ENCODE measurements at places on chromosomes 11 and 22.

- DNase-seq, result peak; percentile 20
Observed at GRCh38 chr11:31240340-31240904, 129.1 kb downstream of the DCDC1 start.

- no peak for DNase-seq
Observed at GRCh38 chr11:4991060-4991459, 3.6 kb upstream of the OR51L1 start.

GRCh38 chr11:22508665-22509064 is 117.0 kb downstream of the FANCF start:
- no peak for DNase-seq

- DNase-seq, result peak; percentile 44
Observed at GRCh38 chr11:32210556-32210955, 119.7 kb downstream of the RCN1 start.

DNA sequence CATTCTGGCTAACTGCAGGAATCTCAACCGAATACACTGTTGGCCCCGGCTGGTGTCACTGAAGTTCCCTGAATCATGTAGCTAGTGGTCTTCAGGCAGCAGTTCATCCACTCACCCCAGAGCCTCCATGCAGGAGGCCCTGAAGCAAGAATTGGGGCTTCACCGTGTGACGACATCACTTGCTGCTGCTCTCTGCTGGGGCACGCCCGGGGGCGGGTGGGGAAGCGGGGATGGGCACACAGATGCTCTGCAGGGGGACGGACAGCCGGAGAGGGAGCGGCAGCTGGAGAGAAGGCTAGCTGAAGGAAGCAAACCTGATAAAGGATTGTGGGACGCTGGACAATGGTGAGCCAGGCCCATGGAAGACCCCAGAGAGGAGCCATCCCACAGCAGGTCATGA is 17.0 kb downstream of the B3GAT1 start:
- DNase-seq, result no peak

DNA sequence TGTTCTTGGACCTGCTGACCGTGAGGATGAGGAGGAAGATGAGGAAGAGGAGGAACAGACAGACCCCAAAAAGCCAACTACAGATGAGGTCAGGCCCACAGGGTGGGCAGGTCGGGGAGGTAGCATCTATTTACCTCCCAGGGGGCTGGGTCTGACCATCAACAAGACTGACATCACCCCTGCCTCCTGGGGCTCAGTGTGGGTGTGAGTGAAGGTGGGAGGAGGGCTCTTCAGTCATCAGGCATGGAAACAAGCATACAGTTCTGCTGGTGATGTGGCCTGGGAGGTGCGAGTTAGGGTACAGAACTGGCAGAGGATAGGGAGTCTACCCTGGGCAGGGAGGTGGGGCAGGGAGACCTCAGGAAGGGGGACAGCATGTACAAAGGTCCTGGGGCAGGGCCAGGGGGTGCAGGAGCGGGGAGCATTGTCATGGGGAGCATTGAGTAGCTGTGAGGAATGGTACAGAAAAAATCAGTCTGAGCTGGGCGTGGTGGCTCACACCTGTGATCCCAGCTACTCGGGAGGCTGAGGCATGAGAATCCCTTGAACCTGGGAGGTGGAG is 8.9 kb downstream of the PLCB3 start:
- DNase-seq, result no peak

DNA sequence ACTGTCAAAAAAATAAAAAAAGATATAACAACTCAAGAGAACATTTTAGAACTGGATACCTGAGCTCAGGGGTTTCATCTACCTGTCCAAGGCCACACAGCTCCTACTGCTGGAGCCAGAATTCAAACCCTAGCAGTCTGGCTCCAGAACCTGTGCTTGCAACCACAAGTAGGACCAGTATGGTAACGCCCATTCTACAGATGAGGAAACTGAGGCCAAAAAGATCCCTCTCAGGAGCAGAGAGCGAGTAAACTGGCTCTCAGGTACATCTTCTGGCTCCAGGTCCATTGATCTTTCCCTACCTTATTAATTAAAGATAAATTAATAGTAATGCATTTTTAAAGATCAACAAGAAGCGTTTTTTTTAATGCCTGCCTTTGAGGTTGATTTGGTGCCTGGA is 19.2 kb downstream of the P2RX3 start:
- no peak for DNase-seq

- DNase-seq, result no peak
Observed at GRCh38 chr11:68776442-68777235, 25.3 kb upstream of the TESMIN start.

DNA sequence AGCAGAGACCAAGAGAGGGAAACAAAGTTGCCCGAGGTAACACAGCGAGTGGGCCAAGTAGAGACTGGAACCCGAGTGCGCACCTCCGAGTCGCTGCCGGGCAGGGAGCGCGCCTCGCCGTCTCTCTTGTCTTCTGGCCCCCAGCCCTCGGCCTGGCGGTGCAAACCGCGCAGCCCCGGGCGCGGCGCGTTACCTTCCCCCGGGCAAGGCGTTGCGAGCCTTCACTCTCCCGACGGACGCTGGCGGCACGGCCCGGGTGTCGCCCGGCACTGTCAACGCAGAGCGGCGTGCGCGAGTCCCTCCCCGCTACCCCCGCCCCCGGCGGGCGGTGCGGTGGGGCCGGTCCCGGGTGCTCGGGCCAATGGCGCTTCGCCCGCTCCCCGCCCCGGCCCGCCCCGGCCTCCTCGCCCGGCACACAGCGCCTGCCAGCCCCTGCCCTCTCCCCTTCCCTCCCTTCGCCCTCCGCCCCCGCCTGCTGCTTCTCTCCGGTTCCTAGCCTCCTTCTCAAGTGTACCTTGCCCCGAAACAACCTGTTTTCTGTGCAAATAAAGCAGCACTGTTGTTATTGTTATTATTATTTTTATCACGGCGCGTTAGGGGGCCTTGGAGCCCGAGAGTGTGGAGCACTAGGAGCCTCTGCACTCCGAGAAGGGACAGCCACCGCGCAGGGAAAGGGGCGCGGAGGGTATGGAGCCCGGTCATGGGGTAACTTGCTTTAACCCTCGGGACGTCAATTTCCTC is at the start of gene SYTL2:
Gene SYTL2, minus strand, starts transcription at position 271 of the 741 bp plus-strand sequence. CDS start 53,416 bp downstream, outside the sequence.
- no peak for DNase-seq

GRCh38 chr11:118287006-118287405 is 17.5 kb upstream of the CD3E start:
- peak; percentile 7 for DNase-seq

DNA sequence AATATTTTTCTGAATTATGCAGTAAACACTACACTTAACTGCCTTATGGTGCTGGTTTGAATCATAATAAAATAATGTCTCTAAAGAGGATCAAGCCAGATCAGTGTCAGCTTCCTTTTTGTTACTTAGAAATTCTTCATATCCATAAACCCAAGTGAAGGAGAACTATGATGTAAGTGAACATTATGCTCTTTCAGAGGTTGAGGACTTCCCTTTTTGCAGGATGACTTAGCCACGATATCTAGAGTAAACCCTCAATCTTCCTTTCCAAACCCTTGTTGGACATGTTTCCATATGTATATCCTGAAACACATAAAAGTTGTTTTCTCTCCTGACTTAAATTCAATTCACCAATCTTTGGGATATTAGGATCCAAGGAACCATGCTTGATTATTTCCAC is 19.1 kb downstream of the OR8D1 start:
- DNase-seq, result no peak

- no peak for DNase-seq
Observed at GRCh38 chr11:36620246-36620645, 22.2 kb upstream of the RAG2 start.

DNA sequence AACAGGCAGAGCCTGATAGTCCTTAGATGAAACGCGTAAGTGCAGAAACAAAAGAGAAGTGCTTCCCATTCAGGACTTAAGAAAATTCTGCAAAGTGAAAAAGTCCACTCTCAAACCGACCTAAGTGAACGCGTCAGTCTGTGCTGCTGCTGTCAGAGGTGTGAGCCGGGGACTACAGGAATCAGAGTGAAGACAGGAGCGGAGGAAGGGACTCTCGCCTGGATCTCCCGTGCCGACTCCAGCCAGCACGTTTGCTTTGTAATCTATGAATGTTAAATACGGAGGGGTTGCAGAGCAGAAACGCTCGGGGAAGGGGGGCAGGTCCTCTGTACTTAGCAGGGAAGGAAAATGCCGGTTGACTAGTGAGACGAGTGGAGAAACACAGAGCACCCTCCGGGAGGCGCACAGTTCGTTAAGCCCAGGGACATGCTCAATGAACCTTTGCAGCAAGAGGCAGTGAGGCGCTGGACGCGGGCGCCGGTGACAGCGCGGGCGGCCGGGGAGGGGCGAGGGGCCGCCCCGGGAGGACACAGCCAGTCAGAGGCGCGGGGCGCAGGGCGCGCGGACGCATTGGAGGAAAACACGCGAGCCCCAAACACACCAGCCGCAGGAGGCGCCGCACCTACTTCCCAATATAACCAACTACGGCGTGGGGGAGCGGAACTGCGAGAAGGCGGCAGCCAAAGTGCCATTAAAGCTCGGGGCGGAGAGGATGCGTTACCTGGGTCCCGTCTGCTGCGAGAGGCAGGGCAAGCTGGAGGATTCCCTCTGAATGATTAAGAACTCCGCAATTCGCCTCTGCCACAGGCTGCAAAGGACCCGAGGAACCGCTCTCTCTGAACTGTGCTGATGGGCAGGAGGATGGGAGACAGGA is at the start of gene CNTN5:
Gene CNTN5, plus strand, starts transcription at position 598 of the 874 bp plus-strand sequence.
- DNase-seq, result no peak

- DNase-seq, result no peak
Observed at GRCh38 chr22:42670046-42670445, 20.9 kb upstream of the CYB5R3 start.

- DNase-seq, result no peak
Observed at GRCh38 chr11:134701564-134702165, 289.6 kb upstream of the B3GAT1 start.

GRCh38 chr22:44181912-44182587 is 1.3 kb downstream of the PARVG start:
- DNase-seq, result no peak

DNA sequence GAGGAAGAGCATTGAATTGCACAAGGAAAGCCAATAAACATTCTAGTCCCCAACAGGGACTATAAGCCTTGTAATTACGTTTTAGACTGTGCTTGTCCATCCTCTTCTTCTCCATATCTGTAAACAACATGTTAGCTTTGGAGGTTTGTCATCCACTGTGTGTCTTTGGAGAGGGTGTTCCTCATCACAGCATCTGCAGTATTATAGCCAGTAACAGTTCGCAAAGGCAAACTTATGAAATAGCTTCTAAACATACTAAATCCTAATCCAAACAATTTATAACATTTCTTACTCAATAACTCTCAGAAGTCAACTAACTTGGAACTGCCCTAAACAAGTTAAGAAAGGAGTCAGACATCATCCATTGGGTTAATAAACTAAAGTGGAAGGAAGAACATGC is 10.3 kb upstream of the BDNF start:
- DNase-seq, result no peak

DNA sequence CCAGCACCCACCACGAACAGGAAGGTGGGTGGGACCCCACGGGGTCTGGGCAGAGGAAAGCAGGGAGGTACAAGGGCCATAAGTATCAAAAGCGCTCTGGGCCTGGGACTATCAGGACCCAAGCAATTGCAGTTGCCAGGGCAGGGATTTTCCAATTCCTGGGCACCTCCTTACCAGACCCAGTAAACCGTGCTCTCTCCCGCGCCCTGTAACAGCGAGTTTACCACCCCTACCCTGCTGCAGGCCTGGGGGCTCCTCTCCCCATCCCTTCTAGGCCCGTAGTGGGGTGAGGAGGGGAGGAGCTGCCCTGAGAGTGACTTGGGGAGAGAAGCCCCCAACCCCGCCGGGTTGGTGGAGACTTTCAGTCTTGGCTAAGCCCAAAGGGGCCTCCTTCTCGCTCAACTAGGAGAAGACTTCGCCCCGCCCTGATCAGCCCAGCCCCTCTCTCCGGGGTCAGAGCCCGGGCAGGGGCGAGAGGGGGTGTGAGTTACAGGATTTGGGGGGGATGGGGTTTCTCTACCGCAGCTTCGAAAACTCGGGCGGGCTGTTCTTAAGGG is 5.4 kb downstream of the PAX6 start:
- no peak for DNase-seq

- no peak for DNase-seq
Observed at GRCh38 chr22:30863081-30863833, 105.3 kb downstream of the MORC2 start.

GRCh38 chr11:34351687-34352469 is 5.9 kb downstream of the ABTB2 start:
- no peak for DNase-seq

- DNase-seq, result no peak
Observed at GRCh38 chr11:12361682-12362081, 15.7 kb upstream of the PARVA start.

DNA sequence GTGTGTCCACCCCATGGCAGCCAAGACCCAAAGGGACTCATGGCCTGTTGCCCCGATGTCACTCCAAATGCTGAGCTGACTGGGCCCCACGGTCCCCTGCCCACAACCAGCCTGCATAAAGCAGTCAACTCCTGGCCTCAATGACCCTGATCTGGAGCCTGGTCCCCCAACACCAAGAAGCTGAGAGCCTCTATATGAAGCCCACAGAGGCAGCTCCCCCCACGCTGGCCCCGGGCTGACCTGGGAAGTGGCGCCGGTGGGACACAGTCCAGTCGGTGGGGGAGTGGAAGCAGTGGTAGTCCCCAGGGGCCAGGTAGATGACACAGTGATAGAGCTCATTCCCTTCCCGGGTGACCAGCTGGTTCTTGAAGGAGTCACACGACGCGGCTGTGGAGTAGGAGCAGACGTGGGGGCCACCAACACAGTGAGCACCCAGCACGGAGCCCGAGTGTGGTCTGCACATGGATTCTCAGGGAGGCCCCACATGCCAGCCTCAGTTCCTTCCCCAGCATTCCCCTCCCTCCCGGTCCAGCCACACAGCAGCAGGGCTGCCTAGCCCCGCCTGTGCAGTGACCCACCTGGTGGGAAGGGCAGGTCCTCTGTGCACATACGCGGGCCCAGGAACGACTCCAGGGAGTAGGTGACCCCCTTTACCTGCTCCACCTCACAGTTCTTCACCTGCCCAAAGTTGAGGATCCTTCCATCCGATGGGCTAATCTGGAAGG is 41.1 kb downstream of the PISD start:
- no peak for DNase-seq

- DNase-seq, result no peak
Observed at GRCh38 chr11:125224391-125225021, 60.0 kb downstream of the PKNOX2 start.

- DNase-seq, result no peak
Observed at GRCh38 chr11:58776891-58777710, 45.4 kb upstream of the GLYAT start.

DNA sequence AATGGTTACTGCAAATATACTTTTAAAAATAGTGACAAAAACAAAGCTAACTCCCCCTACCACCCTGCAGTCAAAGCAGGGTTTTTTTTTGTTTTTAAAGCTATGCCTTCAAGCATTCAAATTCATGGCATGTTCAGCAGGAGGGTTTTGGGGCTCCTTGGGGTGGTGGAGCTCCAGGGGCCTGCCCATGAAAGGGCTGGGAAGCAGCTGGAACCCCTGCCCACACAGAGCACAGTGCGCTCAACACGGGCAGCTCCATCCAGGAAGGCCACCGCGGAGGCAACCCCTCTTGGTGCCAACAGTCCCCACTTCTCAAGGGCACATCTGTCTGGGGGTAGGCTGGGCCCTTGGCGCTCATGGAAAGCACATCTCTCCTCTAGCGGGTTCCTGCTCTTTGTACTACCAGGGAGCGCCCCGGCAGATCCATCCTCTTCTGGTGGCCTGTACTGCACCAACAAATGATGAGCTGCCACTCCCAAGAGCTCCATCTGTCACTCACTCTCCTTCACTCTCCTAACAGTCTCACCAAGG is 16.6 kb upstream of the PHLDA2 start:
- no peak for DNase-seq
